ENCODE measurements at places on chromosomes 7 and 10.

GRCh38 chr10:90652519-90652918 is 205.3 kb downstream of the HTR7 start:
- no peak for DNase-seq

DNA sequence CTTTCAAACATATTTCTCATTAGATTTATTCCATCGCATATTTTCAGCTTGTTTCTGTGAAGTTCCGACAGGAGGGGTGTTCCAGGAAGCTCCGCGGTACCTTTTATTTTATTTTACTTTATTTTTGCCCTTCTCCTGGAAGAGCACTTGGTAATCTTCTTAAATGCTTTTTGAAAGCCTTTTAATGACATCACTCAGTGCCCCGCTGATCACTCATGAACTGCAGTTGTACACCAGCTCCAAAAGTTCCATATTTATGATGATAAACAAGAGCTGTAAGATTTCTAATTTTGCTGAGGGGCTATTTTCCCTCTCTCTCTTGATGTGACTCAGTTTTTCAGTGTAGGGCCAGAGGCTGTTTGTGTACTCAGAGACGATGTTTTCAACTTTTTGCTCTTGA is 144.4 kb downstream of the KIAA1217 start:
- no peak for DNase-seq

GRCh38 chr7:93601363-93601762 is 26.8 kb upstream of the CALCR start:
- no peak for DNase-seq

DNA sequence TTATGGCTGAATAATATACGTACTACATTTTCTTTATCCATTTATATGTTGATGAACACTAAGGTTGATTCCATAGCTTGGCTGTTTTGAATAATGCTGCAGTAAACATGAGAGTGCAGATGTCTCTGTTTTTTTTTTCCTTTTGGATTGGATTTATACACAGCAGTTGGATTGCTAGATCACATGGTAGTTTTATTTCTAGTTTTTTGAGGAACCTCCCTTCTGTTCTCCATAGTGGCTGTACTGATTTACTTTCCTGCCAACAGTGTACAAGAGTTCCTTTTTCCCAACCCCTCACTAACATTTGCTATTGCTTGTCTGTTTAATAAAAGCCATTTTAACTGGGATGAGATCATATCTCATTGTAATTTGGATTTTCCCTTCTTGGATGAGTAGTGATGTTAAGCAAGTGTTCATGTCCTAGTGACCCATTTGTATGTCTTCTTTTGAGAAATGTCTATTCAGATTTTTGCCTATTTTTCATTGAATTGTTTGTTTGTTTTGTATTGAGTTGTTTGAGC is 36.0 kb downstream of the ABCA13 start:
- no peak for DNase-seq

- DNase-seq = no peak
Measured at GRCh38 chr7:98375664-98376063, 25.2 kb downstream of the BAIAP2L1 start.

DNA sequence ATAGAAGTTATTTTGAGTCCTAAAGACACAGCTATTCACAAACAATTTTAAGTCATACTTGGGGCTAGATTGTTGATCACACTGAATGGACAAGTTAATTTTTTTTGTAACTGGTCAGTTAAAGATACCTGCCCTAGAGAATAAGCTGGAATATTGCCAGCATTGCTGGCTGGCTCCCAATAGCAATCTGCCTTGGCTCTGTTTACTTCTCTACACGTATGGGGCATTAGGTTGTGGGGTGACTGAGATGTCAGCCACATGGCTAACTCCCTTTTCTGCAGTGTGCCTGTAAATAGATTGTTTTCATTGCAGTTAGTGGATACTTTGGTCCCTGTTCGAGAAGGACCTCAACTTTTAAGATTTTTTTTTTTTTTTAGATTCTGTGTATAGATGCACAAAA is 128.2 kb downstream of the SEMA3E start:
- no peak for DNase-seq

- peak; percentile 58 for DNase-seq
Measured at GRCh38 chr7:22356701-22357310, at the start of gene RAPGEF5. RAPGEF5 (minus strand) TSS chr7:22357154; CDS start chr7:22357060, 94 bp downstream.

- DNase-seq = no peak
Measured at GRCh38 chr10:78011065-78011464, 18.2 kb downstream of the POLR3A start.

GRCh38 chr7:133023370-133024071 is 58.4 kb downstream of the CHCHD3 start:
- peak; percentile 58 for DNase-seq

DNA sequence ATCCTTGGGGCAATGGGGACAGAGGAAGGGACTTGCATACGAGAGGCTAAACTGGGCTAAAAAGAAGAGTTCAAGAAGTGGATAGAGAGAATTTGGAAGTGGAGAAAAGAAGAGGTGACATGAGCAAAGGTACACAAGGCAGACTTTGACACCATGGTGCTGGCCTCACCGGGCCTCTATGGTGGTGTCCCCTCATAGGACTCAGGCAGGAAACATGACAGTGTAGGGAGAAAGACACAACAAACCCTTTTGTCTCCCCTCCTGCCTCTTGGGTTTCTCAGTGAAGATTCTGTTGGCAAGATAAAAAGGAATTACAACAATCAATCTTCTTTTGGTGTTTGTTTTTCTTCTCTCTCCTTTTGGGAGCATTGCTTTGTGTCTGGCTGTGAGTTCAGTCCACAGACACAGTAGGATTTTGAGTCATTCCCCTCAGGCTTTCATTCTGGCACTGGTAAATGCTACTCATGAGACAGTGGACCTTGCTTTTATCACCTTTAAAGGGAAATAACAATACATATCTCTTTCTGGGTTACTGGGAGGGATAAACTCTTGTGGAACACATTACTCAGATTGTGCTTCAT is 827.7 kb downstream of the TNS3 start:
- no peak for DNase-seq

DNA sequence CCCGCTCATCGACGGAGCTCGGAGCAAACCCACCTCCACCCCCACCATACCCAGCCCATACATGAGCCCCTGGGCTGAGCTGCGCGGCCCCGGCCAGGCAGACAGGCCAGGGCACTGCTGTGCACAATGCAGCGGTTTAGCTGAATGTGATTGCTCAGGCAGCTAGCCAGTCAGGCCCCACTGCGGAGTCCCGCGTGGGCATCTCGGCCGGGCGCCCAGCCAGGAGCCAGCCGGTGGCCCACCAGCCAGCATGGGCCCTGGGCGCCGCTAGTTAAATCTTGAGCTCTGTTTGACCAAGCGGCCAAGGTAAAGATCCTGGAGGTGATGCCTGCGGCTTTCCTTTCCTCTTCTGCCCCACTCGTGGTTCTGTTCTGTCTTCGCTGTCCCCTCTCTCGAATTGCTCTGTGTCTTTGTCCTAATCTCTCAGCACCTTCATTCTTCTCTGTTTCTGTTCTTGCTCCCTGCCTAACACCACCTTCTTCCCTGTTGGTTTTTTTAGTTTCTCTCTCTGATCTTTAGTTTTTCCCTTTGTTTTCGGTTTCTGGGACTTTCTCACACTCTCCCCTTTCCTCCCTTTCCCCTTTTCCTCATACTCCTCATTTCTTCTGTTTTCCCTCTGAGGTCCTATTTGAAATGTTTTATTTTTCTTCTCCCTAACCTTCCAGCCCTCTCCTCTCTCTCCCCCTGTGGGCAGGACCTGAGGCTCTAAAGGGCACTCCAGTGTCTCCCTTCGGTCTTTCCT is 6.6 kb downstream of the UFSP1 start:
- no peak for DNase-seq

DNA sequence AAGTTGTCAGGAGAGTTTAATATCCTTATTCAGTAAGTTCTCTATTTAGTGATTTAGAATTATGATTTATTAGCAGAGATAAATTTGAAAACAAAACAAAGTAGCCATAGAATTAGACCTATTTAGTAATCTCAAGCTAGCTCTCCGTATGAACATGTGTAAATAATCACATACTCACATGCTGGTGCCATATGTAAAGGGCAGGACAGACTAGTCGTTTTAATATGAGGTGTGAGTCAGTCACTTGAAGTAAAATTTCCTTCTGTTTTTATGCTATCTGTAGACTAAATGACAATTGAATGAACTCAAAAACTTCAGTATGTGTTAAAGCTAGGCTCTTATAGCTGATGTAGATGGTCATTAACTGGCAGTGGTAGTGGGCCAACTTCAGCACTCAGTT is 67.1 kb downstream of the WAC start:
- DNase-seq = no peak

- DNase-seq = no peak
Measured at GRCh38 chr10:99344715-99345114, 15.6 kb downstream of the CNNM1 start.

DNA sequence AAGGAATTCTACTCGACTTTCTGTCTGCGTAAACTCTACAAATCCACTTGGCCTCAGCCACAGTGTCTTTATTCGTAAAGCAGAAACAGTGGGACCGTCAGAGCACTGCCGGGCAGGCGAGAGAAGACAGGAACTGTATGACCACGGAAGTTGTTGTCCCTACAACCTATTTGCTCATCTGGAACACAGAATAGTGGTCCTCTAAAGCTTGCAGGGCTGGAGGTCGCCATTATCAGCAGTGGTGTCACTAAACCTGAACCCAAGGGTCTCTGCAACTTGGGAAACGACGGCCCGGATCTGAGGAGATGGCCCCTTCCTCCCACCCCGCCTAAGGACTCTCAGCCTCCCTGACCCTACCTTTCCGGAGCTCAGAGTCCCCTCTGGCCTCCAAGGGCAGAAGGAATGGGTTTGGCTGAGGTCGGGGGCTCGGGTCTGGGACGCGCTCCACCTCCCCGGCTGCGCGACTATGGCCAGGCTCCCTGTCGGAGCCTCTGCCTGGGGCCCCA is 442 bp downstream of the STYXL1 start:
- DNase-seq = no peak

DNA sequence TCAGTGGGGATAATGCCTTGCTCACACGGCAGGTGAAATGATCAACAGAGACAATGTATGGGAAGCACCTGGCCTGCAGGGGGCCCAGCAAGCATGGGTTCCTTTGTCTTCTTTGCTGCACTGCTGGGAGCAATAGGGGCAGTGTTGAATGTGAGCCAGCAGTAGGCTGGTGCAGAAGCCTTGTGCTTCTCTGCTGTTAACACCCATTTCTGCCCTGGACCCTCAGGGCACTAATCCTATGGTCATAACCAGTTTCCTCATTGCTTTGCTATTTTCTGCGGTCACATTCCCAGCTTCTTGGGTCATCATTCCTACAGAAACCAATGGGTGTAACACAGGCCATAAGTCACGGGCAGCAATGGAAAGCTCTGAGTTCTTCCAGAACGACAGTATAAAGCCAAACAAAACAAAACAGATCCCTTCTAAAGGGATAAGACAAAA is 10.9 kb upstream of the LGI1 start:
- DNase-seq = peak; percentile 54

GRCh38 chr7:87151729-87152111 is 533 bp upstream of the DMTF1 start:
- peak; percentile 57 for DNase-seq

DNA sequence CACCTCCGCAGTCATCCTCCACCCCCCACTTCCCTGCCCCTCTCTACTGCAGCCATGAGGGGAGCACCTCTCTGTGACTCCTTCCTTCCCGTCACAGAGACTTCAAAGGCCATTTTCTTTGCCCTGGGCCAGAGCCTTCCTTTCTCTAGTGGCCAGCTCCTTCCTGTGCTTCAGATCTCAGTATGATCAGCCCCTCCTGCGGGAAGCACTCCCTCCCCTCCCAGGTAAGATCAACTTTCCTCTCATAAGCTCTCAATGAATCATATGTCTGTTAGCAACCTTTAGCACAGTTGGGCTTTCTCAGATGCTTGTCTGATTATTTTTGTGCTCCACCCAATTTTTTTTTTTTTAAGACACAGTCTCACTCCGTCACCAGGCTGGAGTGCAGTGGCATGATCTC is 241.0 kb upstream of the PRSS1 start:
- DNase-seq = no peak

- DNase-seq = peak; percentile 62
Measured at GRCh38 chr7:10939237-10939910, 34.3 kb upstream of the PHF14 start.

- no peak for DNase-seq
Measured at GRCh38 chr7:155463114-155463811, 5.3 kb downstream of the EN2 start.

GRCh38 chr10:86799188-86799845 is 42.9 kb downstream of the BMPR1A start:
- DNase-seq = no peak

- DNase-seq = no peak
Measured at GRCh38 chr7:42573881-42574672, 337.1 kb upstream of the GLI3 start.

- DNase-seq = no peak
Measured at GRCh38 chr7:69754476-69754875, 156.2 kb downstream of the AUTS2 start.

DNA sequence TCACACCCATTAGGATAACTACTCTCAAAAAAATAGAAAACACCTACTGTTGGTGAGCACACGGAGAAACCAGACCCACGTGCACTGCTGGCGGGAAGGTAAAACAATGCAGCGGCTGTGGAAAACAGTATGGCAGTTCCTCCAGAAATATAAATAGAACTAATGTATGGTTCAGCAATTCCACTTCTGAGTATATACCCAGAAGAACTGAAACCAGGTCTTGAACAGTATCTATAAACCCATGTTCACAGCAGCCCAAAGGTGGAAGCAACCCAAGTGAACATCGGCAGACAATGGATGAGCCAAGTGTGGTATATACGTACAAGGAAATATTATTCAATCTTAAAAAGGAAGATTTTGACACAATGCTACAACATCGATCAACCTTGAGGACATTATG is 164.7 kb downstream of the ZMYND11 start:
- no peak for DNase-seq

DNA sequence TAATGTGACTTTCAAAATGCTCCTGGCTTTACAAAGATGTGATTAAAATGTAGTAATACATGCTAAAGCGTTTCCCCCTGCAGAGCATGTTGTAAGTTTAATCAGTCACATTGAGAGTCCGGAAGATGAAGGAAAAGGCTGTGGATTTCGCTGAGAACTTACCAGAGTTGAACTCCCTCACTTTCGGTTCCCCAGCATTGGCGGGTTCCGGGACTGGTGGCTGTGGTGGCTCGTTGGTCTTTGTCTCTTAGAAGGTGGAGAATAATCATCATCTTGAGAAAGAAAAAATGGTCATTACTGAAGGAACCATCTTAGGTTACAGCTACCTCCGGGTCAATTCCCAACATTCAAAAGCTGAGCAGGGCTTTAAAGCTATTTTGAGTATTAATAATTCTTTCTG is 9.6 kb upstream of the NUPR2 start:
- DNase-seq = no peak

DNA sequence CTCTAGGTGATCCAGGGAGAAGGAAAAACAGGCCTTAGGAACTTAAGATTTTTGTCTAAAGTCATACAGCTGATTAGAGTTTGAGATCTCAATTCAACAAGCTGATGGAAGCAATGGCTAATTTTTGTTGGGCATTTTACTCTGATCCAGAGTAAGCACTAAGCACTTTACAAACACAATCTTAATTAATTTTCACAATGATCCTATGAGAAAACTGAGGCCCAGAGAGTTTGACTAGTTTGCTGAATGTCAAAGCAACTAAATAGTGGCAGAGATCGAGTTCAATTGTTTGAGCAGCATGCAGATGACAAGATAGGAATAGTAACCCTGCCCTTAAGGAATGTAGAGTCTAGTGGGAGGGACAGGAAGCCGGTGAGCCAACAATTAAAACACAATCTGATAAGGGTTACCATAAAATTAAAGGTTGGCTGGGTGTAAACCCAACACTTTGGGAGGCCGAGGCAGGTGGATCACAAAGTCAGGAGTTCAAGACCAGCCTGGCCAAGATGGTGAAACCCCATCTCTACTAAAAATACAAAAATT is 13.5 kb upstream of the RPEL1 start:
- no peak for DNase-seq

- DNase-seq = no peak
Measured at GRCh38 chr7:135499818-135500217, 10.1 kb downstream of the CNOT4 start.
